Dermis microvascular lymphatic vessel endothelial cell (primary cell): ENCODE measurements at places on chromosomes 7 and 10.
A peak's percentile ranks its signal among the peaks of the same experiment; 100 is the strongest.

- DNase-seq = peak; percentile 70
These were observed 3.1 kb upstream of the SLC18A3 start for GRCh38 chr10:49606981-49607535.

DNA sequence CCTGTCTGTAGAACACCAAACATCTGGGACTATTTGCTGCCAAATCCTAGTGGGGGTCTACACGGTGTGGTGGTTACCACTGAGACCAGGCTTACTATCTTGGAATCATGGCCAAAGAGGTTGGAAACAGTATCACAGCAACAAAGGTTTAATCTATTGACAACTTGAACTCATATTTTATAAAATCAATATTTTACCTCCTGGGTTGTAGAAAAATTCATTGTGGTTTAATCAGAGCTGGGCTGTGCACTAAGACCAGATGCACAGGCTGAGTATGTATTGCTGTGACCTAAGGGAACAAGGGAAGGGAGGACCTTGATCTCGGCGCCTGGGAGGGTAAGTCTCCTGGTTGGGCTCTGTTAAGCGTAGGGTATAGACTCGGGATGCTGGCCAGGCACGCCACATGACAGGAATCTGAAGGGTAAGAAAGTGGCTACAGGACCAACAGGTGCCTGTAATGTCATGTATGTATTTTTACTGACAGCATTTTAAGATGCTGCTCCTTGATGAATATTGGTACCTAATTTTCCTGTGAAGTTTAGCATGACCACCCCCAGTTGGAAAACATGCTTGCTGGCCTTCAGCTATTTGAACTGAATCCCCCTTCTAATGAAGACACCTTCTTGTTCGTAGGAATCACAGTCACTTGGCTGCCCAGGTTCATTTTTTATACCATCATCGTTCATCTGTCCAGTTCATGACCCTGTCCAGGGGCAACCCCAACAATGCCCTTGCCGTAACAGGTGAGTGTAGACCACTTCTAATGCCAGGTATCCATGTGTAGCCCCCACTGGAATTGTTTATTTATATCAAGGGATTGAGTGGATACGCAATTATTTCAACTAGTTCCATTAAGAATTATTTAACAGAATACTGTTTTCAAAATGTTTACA, 79.5 kb downstream of the EZH2 start:
- DNase-seq = no peak

DNA sequence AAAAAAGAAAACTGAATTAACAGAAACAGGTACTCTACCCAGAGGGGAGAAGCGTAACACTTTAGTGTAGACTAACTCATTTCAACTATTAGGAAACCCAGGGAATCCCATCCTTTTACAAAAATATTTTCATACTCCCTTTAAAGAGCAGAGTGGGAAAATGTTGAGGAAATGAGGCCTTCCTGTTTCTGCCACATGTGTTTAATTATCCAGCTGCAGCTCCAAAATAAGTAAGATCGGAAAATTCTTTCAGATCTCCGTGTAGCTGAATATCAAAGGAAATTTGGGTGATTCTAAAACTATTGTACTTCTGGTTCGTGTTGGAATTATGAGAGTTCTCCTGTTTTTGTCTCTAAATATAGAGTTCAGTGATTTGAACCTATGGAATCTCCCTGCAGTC, 58.0 kb upstream of the CAV2 start:
- DNase-seq = peak; percentile 88

DNA sequence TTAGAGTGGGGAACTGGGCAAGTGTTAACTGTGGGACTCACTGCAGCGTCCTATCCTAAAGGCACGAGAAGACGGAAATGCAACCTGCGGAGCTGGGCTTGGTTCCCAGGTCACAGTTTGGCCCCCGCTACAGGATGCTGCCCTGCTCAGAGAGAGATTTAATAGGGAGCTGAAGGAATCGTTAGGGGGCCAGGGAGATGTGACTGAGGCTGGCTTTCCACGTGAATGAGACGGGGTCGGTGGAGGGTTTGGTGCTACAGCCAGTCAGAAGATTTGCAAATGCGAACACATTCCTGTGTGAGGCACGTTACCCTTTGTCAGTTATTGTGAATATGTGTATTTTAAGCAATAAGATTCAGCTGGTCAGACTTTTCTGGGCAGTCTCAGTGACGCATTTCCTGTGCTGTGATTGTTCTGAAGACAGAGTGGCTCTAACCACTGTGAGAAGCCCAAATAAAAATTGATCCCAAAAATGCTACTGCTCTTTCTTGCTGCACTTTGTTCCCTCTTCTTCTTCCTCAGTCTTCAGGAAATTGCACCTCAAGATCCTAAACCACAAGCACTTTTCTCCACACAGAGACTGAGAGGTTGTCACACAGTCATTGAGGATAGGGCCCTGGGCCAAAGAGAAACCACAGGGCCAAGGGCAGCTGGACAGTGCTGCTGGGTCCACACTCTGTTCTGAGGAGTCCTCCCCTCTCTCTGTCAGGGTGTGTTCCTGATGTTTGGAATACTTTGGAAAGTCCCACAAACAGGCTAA, 21.2 kb downstream of the CYP17A1 start:
- no peak for DNase-seq

- no peak for DNase-seq
These were observed 39.2 kb upstream of the NANOS1 start for GRCh38 chr10:118990326-118990725.

GRCh38 chr7:106282390-106282789, 2.4 kb downstream of the NAMPT start:
- no peak for DNase-seq

DNA sequence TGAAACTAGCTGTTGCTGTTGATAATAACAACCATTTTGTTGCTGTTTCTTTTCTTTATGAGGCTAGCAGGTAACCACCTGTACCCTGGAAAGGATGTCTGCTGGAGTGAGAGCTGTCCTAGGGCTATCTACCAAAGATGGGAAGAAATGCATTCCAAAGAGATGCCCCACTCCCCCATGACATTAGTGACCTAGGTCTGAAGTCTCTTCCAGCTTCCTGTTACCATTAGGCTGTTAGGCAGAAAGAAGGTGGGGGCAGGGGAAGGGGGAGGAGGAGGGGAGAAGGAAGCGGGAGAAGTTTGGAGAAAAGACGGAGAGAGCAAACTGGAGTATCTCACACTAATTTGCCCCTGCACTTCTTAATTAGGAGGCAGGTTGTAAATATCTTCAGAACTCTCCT, 118.5 kb downstream of the ABLIM1 start:
- DNase-seq = no peak

DNA sequence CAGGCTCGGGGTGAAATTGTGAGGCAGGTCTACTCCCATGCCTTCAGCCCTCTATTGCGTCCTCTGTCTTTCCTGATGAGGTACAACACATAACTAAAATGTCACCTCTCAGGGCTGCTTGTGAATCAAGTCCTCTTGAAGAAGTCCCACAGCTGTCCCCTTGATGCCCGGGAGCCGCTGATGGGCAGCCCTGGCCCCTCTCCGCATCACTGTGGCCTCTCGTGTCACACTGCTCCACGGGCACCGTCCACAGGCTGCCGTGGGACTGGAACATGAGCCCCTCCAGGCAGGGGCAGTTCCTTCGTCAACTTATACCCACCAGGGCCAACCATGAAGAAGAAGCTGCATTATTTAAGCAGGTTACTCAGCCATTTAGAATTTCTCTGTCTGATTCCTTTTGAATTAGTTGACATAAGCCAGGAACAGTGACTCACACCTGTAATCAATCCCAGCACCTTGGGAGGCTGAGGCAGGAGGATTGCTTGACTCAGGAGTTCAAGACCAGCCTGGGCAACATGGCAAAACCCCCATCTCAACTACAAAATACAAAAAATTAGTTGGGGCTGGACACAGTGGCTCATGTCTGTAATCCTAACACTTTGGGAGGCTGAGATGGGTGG, 58.5 kb upstream of the UBE3C start:
- DNase-seq = no peak
